ENCODE measurements at places on chromosomes 7 and 10.

DNA sequence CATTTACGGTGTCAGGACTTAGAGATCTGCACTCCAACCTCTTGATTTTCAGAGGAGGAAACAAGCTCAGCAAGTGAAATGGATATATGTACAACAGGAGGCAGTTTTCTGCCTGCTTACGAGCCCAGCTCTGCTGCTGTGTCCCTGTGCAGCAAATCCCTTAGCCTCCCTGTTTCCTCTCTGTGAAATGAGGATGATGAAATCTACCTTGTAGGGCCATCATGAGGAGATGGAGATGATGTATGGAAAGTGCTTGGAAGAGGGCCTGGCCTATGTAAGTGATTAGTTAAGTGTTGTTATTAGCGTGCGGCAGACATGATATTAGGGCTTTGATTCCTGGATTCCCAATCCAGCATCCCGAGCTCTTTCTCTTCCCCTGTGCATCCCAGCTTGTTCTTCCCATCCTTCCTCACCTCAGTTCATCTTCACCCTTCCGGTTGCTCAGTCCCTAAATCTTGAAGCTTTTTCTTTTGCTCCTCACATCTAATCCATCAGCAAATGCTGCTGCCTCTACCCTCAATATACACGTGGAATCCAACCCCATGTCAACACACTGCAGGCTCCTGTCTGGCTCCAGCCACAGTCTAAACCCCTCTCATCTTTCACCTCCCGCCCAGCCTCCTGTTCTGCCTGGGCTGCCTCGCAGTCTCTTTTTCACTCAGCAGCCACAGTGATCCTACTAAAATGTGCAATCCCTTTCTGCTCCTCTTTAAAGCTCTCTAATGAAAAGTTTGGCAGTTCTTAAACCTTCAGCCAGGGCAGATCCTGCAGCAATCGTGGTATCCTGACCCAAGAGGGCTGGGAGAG, 113.8 kb downstream of the MARCHF5 start:
- no peak for DNase-seq

GRCh38 chr10:22851865-22852239, 76.0 kb upstream of the ARMC3 start:
- DNase-seq: no peak

DNA sequence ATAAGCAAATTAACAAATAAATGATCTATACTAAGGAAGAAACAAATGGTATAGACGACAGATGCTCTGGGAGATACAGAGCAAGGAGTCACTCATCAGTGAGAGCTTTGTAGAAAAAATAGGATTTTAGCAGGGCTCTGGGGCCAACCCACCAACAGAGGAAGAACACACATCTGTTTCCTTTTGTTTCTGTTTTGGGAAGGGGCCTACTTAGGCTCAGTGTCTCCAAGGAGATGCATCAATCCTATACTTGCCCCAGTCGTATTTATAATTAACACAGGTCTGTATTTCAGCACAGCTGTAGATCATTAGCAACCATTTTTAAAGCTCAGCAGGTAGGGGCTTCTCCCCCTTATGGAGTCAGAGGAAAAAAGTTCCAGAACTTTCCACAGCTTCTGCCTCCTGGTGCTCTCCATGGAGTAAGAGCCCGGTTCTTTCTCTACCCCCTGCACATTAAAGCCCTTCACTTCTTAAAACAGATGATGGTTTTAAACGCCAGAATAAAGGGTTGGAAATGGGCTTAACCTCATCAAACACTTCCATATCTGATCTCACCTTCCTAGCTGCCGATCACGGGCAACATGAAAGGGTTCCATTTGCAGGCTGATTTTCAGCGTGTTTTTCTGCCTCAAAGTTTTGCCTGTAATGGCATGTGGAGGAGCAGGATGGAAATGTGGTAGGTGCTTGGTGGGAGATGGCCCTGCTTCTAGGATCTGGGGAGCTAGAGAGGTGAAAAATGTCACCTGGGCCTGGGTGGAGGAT, 291.7 kb downstream of the TCF7L2 start:
- DNase-seq: no peak

- no peak for DNase-seq
Measured at GRCh38 chr7:157097569-157097968, 41.2 kb upstream of the UBE3C start.

- no peak for DNase-seq
Measured at GRCh38 chr7:101112233-101112632, 14.7 kb upstream of the SERPINE1 start.

GRCh38 chr7:108078211-108078673, 51.9 kb downstream of the LAMB4 start:
- DNase-seq: no peak

GRCh38 chr10:86366902-86367151, 232 bp upstream of the GRID1 start:
- no peak for DNase-seq

DNA sequence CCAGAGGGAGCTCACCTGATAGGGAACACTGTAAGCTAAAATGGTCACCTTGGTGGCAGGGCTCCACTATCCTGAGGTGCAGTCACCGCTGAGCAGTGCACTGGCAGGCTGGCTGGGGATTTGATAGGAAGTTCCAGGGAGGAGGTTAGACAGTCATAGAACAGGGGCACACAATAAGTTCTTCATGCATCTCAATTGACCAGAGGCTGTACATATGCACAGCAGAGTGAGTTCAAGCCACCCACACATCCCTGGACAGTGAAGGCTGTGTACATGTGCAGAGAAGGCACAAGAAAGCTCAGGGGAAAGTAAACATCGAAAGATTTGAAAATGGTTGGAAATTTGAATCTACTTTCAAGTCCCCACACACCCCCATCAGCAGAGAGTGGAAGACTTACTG, 13.9 kb downstream of the PRTFDC1 start:
- DNase-seq: no peak

DNA sequence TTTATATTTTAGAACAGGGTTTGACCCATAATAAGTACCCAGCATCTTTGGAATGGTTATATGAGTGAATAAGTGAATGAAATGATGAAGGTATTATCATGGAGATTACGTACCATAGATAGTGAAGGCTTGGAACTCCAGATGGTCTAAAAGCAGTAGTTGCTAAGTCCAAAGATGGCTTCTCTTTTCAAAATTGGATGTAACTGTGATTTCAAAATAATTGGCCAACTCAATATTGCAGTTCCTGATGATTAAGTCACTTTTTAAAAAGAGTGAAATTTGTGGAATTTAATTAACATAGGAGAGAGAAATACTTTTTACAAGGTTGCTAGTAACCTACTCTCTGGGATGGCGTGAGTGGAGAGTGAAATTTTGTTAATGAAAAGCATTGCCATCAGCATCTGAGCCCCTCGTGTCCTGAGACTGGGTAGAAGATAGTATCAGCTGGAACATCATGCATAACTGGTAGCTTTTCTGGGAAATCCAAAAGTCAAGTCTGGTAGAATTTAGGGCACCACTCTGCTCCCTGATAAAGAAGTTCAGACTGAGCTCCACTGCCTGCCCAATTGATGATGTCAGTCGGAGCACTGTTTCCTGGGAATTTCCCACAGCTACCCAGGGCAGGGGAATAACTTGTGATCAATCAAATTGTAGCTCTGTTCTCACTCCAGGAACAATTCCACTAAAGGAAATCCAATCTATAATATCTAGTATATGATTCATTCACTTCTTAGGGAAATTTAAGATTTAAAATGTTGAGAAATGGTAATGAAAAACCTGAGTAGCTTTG, 3.2 kb downstream of the GPR141 start:
- no peak for DNase-seq

DNA sequence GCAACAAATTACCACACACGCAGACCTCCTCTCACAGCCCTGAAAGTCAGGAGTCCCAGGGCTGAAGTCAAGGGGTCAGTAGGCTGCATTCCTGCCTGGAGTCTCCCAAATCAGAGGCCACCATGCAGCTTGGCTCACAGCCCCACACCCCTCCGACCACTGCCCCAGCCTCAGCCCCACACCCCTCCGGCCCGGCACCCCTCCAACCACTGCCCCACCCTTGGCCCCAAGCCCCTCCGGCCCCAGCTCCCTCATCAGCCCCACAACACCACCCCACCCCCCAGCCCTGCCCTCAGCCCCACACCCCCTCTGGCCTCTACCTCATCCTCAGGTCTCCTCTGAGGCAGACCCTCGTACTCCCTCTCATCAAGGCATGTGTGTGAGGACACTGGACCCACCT, 85.7 kb downstream of the DIP2C start:
- DNase-seq: no peak

DNA sequence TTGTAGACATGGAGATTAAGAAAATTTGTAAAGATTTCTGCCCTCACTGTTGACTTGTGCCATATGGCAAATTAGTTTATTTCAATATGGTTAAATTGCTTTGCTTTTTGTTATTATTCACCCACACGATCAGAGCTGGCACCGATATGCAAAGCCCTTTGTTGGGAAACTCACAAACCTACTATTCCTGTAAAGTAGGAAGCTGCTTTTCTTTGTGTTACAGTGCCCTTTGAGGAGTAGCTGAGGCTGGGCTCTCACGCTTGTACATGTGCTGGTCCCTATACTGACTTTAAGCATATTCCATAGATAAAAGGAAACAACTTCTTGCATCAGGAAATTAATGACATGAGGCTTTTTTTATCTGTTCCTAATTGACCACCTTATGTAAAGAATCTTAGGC, 17.6 kb upstream of the AOAH start:
- DNase-seq: no peak

GRCh38 chr7:135467207-135467711, 42.6 kb downstream of the CNOT4 start:
- DNase-seq: no peak

GRCh38 chr7:29495653-29496052, 68.0 kb upstream of the PRR15 start:
- DNase-seq: no peak

- DNase-seq: no peak
Measured at GRCh38 chr7:116148626-116149025, 61.7 kb upstream of the TES start.

DNA sequence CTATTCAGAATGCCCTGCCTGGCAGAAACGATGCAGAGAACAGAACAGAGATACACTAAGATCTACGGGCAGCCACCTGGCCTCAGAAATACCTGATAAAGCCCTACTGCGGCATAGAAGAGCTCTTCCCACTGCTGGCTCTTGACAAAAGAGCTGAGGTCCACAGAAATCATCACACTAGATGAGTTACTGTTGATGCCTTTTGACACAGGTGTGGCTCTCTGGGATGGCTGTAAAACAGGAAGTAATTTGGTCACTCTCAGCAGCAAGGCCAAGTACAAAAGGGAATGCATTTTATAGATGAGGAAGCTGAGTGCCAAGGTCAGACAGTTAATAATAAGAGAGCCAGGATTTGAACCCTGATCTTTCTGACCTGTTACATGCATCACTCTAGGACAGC, 35.0 kb upstream of the ACSL5 start:
- DNase-seq: no peak

DNA sequence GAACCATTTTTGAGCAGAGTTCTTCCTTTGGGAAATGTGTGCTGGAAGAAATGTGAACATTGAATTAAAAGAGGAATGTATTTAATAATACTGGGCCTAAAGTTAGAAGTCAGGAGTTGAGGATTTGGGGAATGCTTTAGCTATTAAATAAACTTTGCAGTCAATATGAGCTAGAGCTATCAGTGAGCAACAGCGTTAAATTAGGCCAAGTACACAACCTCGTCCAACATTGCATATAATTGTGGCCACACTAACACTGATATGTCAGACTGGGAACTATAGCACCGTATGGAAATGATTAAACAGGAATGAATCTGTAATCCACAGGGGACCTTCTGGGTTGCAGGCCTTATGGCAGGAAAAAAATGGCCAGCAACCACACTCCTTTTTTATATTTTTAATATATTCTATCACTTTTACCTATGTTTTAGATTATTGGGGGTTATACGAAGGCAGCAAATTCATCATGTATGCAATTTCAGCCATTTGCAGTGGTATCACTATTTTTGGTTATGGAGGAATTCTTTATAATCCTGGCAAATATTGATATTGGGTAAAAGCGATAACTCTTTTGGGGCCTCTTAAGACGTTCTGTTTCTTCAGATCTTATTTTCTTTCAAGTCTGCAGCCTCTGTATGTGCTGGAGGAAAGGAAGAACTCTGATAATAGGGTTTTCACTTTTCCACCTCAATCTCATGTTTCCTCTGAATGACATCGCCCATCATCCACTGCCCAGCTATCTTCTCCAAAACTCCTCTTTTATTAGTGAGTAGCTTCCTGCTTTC, 236.3 kb upstream of the PLXDC2 start:
- DNase-seq: no peak

- DNase-seq: no peak
Measured at GRCh38 chr10:120436439-120437112, 20.5 kb upstream of the PLPP4 start.

DNA sequence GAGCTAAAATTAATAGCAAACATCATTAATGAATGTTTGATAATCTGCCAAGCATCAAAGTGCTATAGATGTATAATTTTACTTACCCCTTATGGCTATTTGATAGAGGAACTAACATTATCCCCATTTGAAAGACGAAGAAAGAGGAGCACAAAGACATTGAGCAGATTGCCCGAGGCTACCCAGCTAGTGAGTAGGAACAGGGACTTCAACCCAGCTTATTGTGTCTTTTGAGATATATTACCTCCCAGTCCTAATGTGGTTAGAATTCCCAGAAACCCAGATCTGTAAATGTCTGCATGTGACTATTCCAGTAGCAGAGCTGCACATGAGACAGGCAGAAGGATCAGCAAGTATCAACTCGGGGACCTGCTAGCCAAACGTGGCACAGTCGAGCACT, 160.1 kb upstream of the AOAH start:
- no peak for DNase-seq

GRCh38 chr7:12855036-12855435, 167.6 kb downstream of the ARL4A start:
- no peak for DNase-seq

- DNase-seq: no peak
Measured at GRCh38 chr10:72557362-72557761, 68.5 kb downstream of the MICU1 start.

DNA sequence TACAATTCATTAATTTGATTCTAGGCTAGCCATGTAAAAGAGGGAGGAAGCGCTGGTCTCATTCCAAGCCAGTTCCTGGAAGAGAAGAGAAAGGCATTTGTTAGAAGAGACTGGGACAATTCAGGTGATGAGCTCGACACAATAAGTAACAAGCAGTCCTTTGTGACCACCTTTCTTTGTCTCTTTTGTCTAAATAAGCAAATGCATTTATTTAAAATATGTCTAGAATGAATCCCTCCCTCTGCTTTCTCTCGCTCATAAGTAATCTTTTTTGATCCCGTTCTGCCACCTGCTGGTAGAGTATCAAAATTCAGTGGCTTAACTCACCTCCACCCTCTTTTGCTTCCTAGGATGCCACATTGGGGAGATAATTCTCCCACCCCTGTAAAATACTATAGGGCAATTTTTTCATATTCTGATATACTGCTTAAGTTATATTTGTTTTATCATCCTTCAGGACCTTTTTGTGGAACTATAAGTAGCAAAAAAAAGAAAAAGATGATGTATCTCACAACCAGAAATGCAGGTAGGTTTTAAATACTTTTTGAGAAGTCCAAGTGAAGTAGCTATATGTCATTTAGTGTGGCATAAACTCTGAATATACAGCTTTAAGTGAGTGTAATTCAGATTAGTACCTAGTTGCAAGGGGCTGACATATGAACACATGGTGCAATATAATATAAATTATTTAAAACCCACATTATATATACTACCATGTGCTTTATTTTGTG, 91.5 kb downstream of the GSDME start:
- DNase-seq: peak; percentile 32

GRCh38 chr10:71188201-71188600, 24.2 kb upstream of the UNC5B start:
- DNase-seq: no peak
